ENCODE measurements at places on chromosomes 5 and 9. TPM values are rescaled to one million over a fixed set of nuclear protein-coding genes. Genes with fewer than 3 reads are reported as not detected.

DNA sequence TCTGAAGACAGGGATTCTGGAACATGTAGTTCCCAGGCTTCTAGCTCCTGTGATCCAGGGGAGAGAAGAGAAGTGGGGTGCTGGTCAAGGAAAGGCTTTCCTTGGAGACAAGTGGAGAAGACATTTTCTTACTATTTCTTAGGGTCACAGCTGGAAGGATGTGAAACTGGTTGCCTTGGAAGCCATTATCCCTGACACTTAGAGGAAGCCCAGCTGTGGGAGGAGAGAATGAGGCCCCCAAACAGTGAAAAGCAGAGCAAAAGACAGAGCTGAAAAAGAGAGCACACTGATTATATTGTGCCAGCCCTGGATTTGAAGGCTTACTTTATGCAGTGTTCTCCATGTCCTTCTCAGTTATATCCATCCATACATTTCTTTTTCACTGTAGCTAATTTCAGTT is 17.5 kb upstream of the SHB start:
- DNase-seq, result no peak

GRCh38 chr5:36357391-36357975 is 55.8 kb upstream of the RANBP3L start:
- no peak for DNase-seq

- DNase-seq, result no peak
Observed at GRCh38 chr5:109161914-109162683, 247.7 kb downstream of the PJA2 start.

DNA sequence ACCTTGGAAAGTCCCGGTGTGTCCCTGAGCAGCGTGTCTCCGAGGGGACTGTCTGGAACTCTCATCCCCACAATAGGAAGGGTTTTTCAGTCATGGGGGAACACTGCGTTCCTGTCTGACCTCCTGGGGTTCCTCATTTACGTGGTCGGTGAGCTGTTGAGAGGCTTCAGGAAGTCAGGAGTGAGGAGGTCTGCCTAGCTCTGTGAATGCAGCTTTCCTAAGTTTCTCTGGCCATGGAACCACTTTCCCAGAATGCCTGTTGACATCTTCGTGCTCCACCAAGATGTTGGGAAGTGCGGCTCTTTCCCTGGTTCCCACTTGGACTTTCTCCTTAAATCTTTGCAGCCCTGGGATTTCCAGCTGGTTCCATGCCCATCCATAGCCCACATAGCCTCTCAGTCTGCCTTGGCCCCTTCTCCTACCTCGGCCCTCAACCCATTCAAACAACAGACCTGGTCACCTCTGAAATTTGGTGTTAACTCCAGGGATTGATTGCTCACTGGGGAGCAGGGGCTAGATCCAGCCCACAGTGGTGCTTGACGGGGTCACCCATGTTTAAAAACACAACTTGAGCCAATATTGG is 27.2 kb downstream of the PSAT1 start:
- no peak for DNase-seq

The EDIL3 gene
- 29.7 TPM for total RNA-seq

DNA sequence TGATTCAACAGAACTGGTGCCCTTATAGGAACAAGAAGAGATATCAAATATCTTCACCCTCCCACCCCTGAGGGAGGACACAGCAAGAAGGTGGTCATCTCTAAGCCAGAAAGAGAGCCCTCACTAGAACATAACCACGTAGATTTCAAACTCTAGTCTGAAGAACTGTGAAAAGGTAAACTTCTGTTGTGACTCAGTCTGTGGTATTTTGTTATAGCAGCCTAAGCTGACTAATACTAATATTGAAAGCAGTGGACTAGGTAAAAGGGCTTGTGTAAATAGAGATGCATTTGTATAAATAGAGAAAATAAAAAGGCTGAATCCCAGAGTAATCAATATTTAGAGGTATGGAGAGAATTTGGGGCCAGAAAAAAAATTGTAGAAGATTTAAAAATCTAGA is 157.6 kb upstream of the CCNH start:
- DNase-seq, result no peak

The PGM5 gene
- total RNA-seq, result 1.4 TPM

GRCh38 chr5:154390746-154391359 is 54.9 kb upstream of the SAP30L start:
- no peak for DNase-seq

DNA sequence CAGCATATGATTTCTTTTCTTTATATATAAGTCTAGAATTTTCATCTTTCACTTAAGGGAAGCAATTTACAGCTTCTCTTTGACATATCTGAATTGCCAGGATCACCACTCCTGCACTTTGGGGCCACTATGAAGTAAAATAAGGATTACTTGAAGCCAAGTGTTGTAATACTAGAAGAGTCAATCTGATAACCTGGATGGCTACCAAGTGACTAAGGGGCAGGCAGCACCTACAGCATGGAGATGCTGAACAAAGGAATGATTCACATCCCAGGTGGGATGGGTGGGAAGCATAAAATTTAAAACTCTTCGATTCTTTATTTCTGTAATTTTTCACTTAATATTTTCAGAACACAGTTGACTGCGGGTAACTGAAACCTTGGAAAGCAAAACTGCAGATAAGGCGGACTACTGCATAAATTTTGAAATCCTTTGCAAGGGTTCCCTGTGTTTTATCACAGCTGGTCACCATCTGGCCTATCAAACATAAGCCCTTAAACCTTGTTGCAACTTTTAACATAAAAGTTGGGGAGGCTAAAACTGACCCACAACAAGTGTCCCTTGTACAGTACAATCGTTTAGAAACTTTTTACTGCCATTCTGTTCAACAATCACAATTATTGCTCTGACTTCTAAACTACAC is 31.2 kb downstream of the NR3C1 start:
- no peak for DNase-seq

The SOHLH1 gene
- not detected for total RNA-seq

DNA sequence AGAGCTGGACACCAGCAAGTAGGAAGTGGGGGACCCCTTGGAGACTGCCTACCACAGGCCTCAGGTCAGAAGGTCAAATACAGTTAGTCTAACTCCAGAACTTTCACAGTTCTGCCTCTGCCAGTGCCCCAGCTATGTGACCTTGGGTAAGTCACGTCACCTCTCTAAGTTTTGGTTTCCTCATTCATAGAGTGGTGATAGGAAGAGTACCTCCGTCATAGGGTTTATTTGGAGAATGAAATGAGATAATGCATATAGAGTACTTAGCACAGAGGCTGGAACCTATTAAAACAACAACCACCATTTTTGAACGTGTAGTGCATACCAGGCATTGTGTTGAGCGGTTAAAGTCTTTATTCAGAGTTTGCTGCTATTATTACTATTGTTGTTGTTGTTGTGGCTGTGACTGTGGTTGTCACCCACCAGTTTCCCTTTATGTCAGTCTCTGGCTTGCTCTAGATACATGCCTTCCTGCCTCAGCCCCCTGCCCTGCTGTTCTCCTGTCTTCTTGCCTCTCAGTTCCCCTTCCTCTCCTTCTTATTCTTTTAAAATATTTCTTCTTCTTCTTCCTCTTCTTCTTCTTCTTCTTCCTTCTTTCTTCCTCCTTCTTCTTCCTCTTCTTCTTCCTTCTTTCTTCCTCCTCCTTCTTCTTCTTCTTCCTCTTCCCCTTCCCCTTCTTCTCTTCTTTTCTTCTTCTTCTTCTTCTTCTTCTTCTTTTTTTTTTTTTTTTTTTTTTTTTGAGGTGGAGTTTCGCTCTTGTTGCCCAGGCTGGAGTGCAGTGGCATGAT is 67.8 kb downstream of the RALGPS1 start:
- DNase-seq, result no peak

DNA sequence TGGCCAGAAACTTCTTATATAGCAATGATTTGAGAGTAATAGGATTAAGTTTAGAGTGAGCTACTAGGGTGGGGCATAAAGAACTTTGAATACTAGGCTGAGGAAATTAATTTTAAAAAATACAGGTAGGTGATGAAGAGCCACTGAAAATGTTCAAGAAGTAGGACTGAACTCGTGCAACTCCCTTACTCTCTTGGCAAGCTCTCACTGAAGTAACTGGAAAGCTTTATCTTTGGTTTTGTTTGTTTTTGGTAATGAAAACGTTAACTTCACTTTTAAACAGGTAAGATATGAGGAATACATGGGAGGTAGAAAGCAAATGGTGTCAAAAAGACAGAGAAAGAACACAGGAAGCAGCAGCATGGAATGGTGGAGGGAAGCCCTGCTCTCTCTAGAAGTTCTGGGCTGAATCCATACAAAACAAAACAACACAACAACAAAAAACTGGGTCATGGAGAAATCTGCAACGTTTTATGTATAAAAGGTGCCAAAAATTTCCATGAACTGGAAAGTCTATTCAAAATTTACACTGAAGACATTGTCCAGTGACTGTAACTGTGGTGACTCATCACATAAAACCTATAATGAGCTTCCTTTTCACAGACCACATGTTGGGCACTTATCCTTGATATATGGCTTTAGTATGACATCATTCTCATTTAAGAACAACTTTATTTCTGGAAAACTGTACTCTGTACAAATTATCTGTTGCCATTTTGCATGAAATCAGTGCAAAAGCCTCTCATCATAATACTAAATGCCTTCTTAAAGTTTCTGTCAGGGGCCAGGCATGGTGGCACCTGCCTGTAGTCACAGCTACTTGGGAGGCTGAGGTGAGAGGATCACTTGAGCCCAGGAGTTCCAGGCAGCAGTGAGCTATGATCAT is 91.2 kb upstream of the CHD1 start:
- DNase-seq, result peak; percentile 80

DNA sequence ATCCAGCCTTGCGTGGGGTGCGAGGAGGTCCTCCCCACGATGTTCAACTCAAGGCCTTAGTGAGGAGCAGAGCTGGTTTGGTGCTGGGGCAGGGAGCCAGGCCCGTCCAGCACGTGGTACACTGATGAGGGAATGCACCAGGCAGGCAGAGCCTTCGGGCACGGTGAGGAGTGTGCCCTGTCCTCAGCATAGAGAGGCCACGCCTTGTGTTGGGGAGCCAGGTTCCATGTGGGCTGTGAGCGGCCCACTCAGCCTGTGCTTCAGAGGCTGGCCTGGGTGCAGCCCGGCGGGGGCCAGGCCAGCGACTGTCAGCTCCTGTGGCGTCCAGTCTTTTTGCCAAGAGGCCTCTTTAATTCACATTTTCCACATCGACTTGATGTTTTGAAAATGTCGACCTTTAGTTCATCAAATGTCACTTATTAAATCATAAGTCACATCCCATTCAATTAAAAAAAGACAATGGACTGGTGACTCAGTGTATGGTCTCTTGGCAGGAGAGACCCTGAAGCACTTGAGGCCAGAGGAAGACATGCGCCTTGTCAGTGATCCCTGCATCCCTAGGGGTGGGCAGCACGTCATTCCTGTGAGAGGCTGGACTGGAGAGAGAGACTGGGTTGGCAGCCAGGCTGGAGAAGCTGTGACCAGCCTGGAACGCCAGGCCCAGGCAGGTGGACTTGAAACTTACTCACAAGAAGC is 21.7 kb downstream of the ERGIC1 start:
- no peak for DNase-seq

- DNase-seq, result no peak
Observed at GRCh38 chr5:133118741-133119140, 66.9 kb downstream of the HSPA4 start.

The NXNL2 gene
- total RNA-seq, result not detected

DNA sequence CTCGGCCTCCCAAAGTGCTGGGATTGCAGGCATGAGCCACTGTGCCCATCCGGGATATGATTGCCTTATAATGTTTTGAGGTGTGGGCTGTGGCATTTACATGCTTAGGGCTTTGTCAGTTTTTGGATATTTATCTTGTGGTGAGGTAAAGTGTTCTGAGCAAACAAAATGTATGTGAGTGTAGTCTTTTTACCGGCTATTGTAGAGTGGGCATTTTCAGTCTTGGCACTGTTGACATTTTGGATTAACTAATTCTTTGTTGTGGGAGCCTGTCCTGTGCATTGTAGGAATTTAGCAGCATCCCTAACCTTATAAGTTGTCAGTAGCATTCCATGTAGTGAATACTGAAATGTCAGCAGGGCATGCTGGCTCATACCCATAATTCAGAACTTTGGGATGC is 21.6 kb downstream of the G3BP1 start:
- DNase-seq, result no peak

The LIX1 gene
- total RNA-seq, result not detected

- no peak for DNase-seq
Observed at GRCh38 chr5:997001-997474, 11.6 kb upstream of the NKD2 start.

The SV2C gene
- total RNA-seq, result not detected

All from glomerular endothelial cell (primary cell).